ENCODE measurements at places on chromosomes 11 and 22.

- no peak for DNase-seq
Observed at GRCh38 chr22:12601870-12602779, 2925.9 kb upstream of the OR11H1 start.

- no peak for DNase-seq
Observed at GRCh38 chr11:1728931-1729691, 21.3 kb downstream of the IFITM10 start.

GRCh38 chr22:20234760-20235388 is 33.2 kb downstream of the RTN4R start:
- no peak for DNase-seq

DNA sequence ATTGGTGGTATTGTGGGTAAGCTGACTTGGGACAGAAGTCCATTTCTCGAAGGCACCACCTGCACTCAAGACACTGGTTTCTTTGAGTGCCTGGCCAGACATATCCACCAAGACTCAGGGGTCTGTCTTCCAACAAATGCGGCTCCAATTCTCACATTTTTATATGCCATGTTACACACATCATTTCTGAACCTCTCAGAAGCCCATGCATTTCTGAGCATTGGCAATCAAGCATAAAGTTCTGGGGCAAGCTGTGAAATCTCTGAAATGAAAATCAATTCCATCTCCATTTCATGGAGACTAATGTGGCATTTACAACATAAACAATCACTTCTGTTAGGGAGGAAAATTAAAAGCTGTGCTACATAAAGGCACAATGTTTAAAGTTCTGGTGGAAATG is 243.7 kb downstream of the KIRREL3 start:
- no peak for DNase-seq

- DNase-seq, result no peak
Observed at GRCh38 chr22:38072322-38073149, 11.4 kb downstream of the SLC16A8 start.

GRCh38 chr11:60169264-60169915 is 13.5 kb downstream of the MS4A6A start:
- no peak for DNase-seq

- no peak for DNase-seq
Observed at GRCh38 chr11:64890522-64890939, 12.1 kb upstream of the EHD1 start.

DNA sequence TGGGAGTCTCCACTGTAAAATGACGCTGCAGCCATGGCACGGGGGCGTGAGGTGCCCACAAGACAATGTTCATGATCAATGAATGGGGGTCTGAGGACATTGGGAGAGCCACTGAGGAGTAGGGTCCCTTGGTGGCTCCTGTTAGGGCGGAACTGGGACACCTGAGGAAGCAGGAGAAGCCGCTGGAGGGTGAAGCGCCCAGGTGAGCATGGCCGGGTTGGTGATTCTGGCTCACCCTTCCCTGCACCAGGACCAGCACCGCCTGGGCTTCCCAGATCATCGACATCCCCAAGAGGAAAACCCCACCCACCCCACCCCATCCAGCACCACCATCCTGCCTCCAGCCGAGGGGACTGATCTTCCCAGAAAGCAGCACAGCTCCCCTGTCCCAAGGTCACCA is 30.6 kb downstream of the SHANK2 start:
- DNase-seq, result no peak

DNA sequence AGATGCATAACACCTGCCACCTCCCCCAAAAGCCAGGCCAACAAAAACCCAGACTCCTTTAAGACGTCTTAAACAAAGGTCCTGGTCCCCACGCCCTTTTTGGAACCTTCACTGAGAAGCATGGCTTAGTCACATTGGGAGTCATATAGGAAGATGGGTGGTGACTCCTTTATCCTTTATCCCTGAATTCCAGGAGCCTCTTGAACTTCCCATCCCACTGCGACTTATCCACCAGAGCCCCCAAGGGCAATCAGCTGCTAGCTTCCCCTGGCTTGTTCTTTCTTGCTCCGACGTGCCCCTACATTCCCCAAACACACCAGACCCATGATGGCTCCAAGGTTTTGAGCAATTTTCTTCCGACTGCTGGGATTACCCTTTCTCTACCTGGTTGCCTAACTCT is 567.0 kb upstream of the CADM1 start:
- DNase-seq, result no peak

GRCh38 chr11:129315781-129316579 is 59.7 kb upstream of the BARX2 start:
- DNase-seq, result no peak

DNA sequence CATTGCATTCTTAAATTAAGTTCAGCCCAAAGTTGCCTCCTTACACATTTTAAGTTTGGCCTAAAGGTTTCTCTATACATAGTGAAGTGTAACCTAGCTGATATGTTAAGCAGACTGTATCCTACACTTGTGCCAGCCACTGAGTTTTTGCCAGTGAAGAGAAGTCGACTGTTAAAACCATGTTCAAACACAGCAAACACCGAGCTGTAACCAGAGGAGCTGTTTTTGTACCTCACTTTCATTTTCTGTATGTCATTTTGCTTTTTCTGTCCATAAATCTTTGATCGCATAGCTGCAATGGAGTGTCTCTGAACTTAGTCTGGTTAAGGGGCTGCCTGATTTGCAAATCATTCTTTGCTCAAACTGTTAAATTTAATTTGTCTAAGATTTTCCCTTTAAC is 403.7 kb downstream of the LUZP2 start:
- no peak for DNase-seq

DNA sequence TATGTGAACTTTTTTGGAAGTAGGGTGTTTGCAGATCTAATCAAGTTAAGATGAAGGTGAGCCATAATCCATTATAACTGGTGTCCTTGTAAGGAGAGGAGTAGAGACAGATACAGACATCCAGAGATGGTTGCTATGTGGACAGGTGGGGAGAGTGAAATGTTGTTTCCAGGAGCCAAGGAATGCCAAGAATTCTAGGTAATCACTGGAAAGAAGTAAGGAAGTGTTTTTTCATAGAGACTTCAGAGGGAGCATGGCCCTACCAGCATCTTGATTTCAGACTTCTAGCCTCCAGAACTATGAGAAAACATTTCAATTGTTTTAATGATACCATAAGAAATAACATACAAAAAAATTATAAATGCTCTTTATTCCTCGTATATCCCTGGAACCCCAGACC is 320.5 kb upstream of the ANO3 start:
- DNase-seq, result no peak

GRCh38 chr11:78576549-78577097 is 2.0 kb upstream of the NARS2 start:
- no peak for DNase-seq

GRCh38 chr11:33952805-33953204 is 60.9 kb upstream of the LMO2 start:
- no peak for DNase-seq

- no peak for DNase-seq
Observed at GRCh38 chr11:3217818-3218482, 663 bp downstream of the MRGPRG start.

DNA sequence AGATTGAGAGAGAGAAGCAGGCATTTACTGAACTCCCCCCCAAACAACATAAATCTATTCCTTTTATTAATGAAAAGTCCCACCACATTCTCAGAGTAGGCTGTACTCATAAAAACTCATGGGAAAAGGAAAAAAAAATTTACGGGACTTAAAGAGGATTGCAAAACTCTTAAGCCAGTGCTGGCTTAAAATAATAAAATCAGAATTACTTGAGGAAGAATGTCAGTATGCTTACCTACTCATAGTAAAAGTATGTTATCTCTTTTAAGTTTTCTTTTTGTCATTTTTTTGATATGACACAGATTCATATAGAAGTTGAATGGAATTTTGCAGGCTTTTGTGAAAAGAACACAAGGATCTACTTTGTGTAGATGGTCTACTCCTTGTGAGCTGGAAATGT is 126.3 kb downstream of the LUZP2 start:
- DNase-seq, result no peak

DNA sequence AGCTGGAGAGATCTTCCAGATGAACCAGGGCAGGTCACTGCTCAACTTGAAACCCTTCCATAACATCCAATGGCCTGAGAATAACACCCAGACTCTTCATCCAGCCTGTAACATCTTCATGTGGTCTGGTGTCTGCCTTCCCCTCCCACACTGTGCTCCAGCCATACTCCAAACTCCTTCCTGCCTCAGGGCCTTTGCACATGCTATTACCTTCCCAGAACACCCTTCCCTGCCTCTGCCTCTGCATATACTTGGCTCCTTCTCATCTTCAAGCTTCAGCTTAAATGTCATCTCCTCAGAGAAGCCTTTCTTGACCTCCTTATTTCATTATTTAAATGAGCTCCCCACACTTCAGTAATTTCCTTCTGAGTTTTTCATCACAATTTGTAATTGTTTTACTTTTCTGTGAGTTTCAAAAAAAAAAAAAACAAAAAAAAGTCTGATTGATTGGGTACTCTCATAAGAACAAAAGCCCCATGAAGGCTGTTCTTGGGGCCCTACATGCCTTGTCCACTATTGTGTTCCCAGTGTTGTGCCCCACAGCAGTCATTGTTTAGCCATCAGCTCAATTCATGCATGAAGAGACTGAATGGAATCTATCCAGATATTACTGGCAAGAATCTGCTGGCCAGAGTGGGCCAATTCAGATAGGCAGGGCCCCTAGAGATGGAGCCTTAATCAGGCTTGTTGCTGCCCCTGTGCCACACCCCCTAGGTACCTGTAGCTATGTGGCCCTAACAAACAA is 22.1 kb downstream of the LMO1 start:
- no peak for DNase-seq

DNA sequence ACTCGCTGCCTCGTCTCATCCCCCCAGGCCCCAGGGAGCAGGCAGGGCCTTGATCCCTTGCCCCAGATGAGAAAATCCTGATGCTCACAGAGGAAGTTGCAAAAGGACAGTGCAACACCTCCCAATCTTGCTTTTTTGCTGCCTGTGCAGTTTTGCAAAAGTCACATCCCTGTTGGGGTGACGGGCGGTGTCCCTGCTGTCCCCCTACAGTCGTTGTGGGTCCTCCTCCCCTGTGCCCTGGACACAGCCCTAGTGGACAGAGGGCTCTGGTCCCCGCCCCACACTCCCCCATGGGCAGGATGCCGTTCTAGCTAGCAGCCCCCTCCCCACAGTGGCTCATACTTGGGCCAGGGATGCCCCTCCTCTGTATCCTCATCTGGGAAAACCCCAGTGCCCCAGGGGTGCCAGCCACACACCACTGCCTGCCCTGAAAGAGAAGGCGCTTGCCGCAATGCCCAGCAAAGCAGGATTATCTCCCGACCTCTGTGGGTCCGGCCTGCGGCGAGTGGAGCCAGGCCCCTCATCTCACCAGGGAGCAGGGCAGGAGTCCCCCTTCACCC is 18.4 kb upstream of the CTSD start:
- DNase-seq, result no peak
